LoVo (cell line): ENCODE measurements at places on chromosomes 2 and 18.

- no peak for DNase-seq
Observed at GRCh38 chr2:28544922-28545589, 49.2 kb downstream of the PLB1 start.

GRCh38 chr18:57698571-57699276 is 77.1 kb upstream of the NARS1 start:
- DNase-seq = no peak

GRCh38 chr2:62501794-62502500 is 4.0 kb downstream of the TMEM17 start:
- DNase-seq = peak; percentile 25

DNA sequence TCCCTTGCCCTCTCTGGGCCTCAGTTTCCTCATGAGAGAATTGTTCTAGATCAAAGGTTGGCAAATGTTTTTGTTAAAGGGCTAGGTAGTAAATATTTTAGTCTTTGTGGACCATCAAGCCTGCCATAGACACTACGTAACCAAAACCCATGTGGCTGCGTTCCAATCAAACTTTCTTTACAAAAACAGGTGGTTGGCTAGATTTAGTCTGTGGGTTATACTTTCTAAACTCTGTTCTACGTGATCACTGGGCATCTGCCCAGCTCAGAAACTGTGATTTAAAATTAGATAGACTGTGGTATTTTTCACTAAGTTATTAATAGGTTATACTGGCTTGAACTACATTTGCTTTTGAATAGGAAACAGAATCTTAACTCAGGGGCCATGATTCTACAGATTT is 149.8 kb upstream of the DCC start:
- DNase-seq = no peak

GRCh38 chr2:121288454-121289231 is 3.6 kb upstream of the TFCP2L1 start:
- no peak for DNase-seq

- no peak for DNase-seq
Observed at GRCh38 chr2:232659359-232659758, 26.0 kb downstream of the EFHD1 start.

GRCh38 chr2:239773228-239774141 is 251.7 kb downstream of the NDUFA10 start:
- no peak for DNase-seq

GRCh38 chr2:205511221-205511620 is 171.1 kb upstream of the NRP2 start:
- no peak for DNase-seq

- DNase-seq = no peak
Observed at GRCh38 chr18:79241755-79242154, 154.0 kb upstream of the NFATC1 start.

GRCh38 chr18:26574958-26575864 is 26.9 kb upstream of the KCTD1 start:
- peak; percentile 57 for DNase-seq

GRCh38 chr2:104404526-104404925 is 449.4 kb upstream of the POU3F3 start:
- no peak for DNase-seq

GRCh38 chr2:47295981-47296635 is 106.8 kb upstream of the MSH2 start:
- DNase-seq = no peak

DNA sequence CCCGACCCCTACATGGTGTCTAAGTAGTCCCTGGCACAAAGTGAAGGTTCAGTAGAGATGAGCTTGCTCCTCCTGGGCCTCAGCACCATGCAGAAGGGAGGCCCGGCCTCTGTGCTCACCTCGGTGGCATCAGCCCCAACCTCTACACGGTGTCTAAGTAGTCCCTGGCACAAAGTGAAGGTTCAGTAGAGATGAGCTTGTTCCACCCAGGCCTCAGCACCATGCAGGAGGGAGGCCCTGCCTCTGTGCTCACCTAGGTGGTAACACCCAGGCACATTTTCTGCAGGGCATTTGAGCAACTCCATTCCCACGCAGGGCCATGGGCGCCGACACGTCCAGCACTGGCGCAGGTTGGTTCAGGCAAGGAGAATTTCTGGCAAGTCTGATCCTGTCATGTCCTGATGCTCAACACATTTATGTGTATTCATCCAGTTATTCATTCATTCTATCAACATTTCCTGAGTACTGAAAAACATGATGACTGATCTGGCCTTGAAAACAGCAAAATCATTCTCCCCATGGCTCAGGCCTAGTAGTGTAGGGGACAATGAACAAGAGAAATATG is 408.2 kb upstream of the MYT1L start:
- no peak for DNase-seq

GRCh38 chr2:43174368-43174916 is 52.0 kb downstream of the ZFP36L2 start:
- DNase-seq = no peak

- no peak for DNase-seq
Observed at GRCh38 chr18:500632-501405, at the start of gene COLEC12. TSS of gene COLEC12 (minus strand) at chr18:500701. CDS start at chr18:500514, 187 bp downstream.

- DNase-seq = no peak
Observed at GRCh38 chr18:39299152-39299551, 1733.6 kb upstream of the CELF4 start.

- DNase-seq = no peak
Observed at GRCh38 chr2:3079959-3080948, 297.4 kb downstream of the EIPR1 start.

DNA sequence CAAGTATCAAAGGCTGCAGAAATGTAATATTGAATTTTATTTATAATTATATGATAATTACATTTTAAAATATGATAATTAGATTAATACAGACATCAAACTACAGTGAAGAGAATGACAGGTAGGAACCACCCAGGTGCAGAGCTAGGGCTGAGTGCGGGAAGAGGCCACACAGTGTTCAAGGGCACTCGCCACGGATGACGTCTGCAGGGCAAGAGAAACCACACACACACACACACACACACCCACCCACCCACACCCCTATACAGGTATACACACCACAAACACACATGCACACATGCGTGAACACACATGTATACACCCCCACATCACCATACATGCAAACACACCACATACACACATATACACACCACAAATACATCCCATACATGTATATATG is 41.2 kb downstream of the MBP start:
- no peak for DNase-seq

DNA sequence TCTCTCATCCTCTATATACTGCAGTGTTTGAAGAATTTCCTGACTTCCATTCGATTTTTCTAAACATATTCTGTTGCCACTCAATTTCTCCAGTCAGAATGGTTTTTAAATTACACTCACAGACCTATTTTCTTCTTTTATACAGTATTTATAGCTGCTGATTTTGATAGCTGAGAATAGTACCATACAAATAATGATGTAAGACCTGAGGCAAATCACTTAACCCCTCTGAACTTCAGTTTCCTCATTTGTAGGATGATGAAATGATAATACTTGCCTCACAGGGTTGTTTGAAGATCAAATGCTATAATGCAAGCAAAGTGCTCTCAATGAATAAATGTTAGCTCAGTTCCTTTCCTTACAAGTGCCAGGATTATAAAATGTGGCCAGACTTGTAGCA is 241.8 kb downstream of the CPS1 start:
- DNase-seq = no peak

DNA sequence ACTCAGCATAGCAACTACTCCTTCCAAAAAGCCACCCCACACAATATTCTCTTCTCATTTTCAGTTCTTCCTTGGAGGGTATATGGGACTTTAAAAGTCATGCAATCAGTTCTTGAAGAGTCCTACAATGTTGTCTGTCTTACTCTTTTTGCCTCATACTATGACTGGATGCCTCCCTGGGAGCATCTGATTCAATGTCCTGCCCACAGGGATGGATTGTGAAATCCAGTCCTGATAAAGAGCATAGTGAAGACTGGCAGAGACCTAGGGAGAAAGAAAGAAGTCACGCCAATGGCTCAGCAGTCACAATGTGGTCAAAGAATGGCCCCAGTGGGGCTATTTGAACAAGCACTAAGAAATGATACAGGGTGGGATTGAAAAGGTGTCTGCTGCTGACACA is 155.1 kb upstream of the SERPINE2 start:
- DNase-seq = no peak

DNA sequence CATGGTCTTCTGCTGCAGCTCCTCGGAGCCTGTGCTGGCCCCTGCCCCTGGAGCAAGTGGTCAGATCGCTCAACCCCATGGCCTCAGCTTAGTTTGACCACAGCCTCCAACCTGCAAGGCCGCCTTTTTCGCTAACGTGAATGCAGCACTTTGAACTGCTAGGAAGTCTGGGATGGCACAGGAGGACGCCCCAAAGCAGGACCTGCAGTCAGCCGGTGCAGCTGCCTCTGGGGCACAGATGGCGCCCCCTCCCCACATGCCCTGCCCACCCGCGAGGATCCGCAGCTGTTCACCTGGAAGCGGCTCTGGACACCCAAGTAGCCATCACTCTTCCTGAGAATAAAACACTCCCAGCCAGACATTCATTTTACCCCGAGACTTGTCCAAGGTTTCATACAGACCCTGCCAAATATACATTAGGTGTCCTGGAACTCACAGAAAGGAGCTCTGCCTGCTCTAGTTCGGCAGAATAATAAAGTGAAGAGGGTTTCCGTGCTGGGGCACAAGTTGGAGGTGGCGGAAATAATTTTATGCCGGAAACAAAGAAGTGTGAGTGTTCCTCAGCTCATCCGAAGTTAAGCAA is 510.1 kb downstream of the EIPR1 start:
- DNase-seq = no peak

- no peak for DNase-seq
Observed at GRCh38 chr2:221283896-221284545, 288.1 kb downstream of the EPHA4 start.

DNA sequence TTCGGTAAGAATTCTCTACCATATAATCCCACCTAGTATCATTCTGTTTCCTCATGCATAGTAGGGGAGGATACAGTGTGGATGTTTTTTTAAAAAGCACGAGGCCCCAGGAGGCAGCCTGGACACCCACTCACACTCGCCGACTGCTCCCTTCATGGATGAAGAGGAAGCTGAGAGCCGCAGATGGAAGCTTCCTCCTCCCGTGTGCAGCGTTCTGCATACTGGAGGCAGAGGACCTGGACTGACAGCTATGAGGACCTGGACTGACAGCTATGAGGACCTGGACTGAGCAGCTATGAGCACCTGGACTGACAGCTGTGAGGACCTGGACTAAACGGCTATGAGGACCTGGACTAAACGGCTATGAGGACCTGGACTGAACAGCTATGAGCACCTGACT is 234.4 kb downstream of the NDUFA10 start:
- DNase-seq = no peak

- DNase-seq = no peak
Observed at GRCh38 chr2:69641471-69641870, 2.1 kb downstream of the AAK1 start.
